ENCODE measurements at places on chromosomes 3 and 15.
A peak's percentile ranks its signal among the peaks of the same experiment; 100 is the strongest.

DNA sequence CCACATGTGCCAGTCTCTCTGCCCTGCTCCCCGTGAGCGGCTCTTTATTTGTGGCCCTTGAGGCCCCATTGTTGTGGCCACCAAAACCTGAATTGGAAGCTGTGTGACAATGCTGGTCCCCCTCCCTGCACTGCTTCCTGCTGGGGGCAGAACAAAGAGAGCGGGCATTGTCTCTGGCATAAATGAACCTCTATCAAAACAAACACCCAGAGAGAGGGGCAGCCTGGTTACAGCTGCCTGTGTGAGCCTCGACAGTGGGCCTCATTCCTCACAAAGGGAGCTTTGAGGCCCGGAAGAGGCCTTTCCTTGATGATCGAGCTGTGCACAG is 152.9 kb downstream of the IGF1R start:
- no peak for DNase-seq

GRCh38 chr3:153221748-153222162 is 59.7 kb downstream of the RAP2B start:
- DNase-seq = peak; percentile 100

- no peak for DNase-seq
These were observed 7.8 kb upstream of the FAM174B start for GRCh38 chr15:92663250-92663951.

DNA sequence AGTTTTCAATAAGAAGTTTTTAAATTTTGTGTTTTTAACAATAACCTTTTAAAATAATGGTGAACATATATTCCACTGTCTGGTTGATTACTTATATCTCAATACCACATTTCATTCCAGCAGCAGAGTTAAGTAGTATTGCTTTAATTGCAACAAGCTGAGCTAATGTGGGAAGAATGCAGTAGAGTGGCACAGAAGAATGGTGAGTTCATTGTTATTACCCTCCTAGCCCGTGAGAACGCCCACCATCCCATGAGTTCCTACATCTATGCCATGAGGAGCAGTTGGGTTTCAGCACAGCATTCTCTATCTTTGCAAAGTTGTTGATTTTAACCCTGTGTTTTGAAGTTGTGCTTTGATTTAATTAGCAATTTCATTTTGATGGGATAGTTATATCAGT is 17.8 kb upstream of the NR2E3 start:
- no peak for DNase-seq

DNA sequence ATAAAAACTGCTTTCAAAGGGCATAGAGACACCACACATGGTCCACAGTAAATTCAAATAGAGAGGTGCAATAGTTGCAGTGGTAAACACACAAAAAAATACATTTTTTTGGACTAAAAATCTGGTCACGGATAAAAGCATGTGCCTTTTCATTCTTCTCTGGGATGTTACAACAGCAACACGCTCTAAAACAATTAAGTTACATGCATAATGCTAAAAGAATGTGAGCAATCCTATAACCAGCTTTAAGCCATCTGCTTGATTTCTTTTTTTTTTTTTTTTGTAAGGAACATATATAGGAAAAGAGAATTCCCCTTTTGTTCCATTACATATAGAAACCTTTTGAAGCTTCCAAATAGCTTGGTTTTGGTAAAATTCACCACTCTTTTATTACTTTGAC is 20.0 kb downstream of the WNT5A start:
- DNase-seq = no peak

DNA sequence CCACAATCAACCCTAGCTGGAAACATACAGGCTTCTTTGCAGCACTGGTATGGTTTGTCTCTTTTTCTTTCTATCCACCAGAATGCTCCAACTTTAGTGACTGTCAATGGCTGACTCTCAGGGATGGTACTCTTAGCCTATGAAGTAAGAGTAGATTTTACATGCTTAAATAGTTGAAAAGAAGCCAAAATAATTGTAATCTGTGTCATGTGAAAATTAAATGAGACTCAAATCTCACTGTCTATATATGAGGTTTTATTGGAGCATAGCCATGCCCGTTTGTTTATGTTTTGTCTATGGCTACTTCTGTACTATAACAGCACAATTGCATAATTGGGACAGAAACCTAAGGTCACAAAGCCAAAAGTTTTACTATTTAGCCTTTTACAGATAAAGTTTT is 29.1 kb upstream of the PDZRN3 start:
- no peak for DNase-seq

DNA sequence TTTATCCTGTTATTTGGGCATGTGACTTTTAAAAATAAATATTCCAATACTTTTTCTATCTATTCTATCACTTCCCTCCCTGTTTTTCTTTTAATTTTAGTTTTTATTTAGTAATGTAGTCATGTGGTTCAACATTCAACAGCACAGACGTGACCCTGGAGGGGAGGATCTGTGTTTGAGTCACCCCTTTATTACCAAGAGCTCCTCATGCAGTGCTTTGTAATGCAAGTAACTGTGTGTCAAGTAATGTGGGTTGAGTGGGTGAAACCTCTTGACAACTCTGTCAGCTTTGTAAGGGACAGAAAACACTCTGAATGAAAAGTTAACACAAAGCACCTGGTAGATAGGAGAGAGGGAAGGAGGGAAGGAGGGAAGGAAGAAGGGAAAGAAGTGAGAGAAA is 89.7 kb upstream of the FGF12 start:
- no peak for DNase-seq

GRCh38 chr3:16251316-16252085 is 13.2 kb downstream of the DPH3 start:
- no peak for DNase-seq

GRCh38 chr15:61049028-61049427 is 180.1 kb downstream of the RORA start:
- DNase-seq = no peak

DNA sequence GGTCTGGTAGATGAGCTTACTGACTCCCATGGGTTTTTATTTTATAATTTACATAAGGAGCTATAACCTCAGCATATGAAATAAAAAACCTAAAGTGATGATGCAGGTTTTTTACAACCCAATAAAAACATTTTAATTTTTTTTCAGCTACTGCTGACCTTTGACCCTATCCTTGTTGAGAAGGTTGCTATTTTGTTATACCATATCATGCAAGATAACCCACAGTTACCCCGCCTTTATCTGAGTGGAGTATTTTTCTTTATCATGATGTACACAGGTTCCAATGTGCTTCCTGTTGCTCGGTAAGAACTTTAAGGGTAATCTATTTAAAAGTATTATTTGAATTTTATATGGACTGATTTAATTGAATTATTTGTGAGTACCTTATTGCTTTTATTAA is 70.8 kb downstream of the DNAJC13 start:
- no peak for DNase-seq

DNA sequence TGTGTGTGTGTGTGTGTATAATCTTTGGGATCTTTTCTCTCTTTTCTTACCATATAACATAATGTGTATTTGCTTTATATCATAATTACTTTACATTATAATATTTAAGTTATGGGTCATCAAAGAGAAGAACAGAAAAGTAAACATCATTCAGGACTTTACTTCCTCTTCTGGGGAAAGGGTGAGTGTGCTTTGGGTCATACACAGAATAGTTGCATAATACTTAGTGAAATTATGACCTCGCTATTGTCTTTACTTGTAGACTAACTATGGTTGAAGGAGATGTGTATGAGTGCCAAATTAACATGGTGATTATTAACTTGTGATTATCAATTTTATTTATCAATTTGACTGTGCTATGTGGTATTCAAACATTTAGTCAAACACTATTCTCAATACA is 1086.9 kb downstream of the DIPK2A start:
- DNase-seq = no peak

GRCh38 chr3:11635680-11636393 is 7.9 kb downstream of the VGLL4 start:
- DNase-seq = no peak

DNA sequence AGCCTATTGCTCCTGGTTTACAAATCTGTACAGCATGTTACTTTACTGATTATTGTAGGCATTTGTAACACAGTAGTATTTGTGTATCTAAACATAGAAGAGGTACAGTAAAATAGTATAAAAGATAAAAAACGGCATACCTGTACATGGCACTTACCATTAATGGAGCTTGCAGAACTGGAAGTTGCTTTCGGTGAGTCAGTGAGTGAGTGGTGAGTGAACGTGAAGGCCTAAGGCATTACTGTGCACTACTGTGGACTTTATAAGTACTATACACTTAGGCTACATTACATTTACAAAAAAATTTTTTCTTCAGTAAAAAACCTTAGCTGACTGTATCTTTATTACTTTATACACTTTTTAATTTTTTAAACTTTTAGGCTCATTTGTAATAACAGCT is 90.9 kb downstream of the RAP2B start:
- no peak for DNase-seq

- no peak for DNase-seq
These were observed 75.3 kb downstream of the ST8SIA2 start for GRCh38 chr15:92468991-92469390.

- DNase-seq = no peak
These were observed 170.1 kb downstream of the VPS13C start for GRCh38 chr15:61890106-61890505.

DNA sequence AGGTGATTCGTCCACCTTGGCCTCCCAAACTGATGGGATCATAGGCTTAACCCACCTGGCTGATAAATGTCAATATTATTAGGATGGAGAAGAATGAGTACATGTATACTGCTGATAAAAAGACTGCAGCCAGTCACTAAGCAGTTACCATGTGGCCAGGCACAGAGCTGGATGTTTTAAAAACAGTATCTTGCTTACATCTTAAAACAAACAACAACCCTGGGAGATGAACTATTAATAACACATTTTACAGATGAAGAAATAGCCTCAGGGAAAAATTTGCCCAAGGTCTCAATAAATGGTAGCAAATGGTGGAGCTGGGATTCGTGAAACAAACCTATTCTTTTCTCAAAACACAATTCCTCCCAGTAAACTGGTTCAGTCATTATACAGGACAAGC is 18.1 kb downstream of the IL17RD start:
- DNase-seq = no peak

- no peak for DNase-seq
These were observed 282.8 kb upstream of the NECTIN3 start for GRCh38 chr3:110788794-110789193.

- DNase-seq = no peak
These were observed 622 bp downstream of the NAALADL2 start for GRCh38 chr3:174859756-174860155.

GRCh38 chr15:92934716-92935115 is 34.6 kb downstream of the CHD2 start:
- DNase-seq = no peak

GRCh38 chr3:31246293-31247062 is 286.2 kb upstream of the STT3B start:
- no peak for DNase-seq

GRCh38 chr3:169227911-169228310 is 435.6 kb downstream of the MECOM start:
- no peak for DNase-seq

- no peak for DNase-seq
These were observed 1059.2 kb downstream of the OTOL1 start for GRCh38 chr3:162555761-162556160.

DNA sequence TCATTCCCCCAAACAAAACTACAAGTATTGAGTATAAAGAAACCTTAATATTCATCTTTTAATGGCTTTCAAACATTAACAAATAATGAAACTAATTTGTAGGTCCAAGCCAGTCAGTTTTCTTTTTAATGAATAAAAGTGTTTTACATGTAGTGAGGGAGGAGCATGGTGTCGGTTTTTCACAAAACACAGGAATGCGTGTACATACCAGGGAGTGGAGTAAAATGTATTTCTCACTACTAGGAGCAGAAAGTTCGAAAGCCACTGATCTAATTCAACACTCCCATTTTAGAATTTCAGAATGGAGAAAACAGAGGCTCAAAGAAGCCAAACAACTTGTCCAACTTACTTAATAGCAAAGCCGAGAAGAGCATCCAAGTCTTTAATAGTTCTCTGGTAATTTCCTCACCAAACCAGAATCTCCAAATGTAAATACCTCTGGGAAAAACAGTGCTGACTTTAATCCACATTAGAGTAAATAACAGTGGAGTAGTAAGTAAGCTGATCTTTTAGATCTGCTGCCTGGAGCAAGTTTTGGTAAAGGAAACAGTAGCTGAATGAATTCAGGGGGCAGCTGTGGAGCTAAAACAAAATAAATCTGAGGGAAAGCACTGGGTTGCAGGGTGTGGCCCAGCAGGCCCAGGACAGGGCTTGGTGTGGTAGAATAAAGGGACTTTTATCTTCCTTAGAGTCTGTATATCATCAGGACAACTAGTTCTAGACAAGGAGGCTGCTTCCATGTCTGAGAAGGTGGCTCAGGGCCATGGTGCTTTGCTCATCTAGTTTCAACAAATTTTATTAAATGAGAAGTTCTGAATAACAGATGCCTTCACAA is 7.9 kb downstream of the ANP32A start:
- DNase-seq = no peak

GRCh38 chr3:88231632-88232031 is 81.9 kb downstream of the C3orf38 start:
- no peak for DNase-seq

GRCh38 chr3:51819709-51820406 is 40.8 kb upstream of the IQCF6 start:
- no peak for DNase-seq

DNA sequence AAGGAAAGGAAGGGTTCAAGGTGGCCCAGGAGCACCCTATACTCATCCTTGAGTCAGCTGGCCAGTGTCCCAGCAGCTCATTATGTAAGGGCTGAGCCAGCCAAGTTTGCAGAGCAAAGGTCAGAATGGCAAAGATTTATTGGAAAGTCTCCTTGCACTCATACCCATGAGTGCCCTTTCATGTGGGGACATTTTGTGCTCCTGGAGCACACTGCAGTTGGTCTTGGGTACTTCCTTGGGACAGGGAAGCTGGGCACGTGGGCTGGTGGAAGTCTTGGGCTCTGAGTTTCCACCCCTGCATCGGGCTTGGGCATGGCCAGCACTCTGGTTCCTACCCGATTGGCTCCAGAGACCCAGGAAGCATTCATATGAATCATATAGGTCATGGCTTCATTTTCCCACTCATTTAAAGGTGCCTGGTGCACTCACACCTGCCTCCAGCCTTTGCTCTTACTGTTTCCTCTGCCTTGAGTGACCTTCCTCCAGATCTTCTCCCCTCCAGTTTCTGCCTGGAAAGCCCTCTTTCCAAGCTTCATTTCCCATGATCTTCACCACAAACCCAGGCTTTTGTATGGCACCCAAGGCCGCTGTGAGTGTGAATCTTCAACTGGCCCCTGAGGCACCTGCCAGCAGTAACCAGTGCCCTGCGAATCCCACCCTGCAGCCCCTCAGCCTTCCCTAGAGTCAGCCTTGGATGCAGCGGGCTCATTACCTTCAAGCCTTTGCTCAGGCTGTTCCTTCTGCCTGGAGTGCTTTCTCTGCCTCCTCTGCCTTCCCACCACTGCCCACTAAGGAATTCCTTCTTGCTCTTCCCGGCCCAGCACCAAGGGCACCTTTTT is 10.5 kb upstream of the PRKCD start:
- DNase-seq = no peak

GRCh38 chr3:142210144-142210543 is 15.2 kb downstream of the GK5 start:
- no peak for DNase-seq

- no peak for DNase-seq
These were observed 20.3 kb downstream of the PLXNB1 start for GRCh38 chr3:48409291-48410201.

- no peak for DNase-seq
These were observed 168.9 kb downstream of the RAP2B start for GRCh38 chr3:153330901-153331300.
